ENCODE measurements at places on chromosomes 5 and 9.

- DNase-seq, result no peak
These were observed 181.8 kb downstream of the TSSK1B start for GRCh38 chr5:113253037-113253436.

GRCh38 chr5:151937851-151938250 is 13.2 kb upstream of the GLRA1 start:
- no peak for DNase-seq

- no peak for DNase-seq
These were observed 35.6 kb upstream of the NIM1K start for GRCh38 chr5:43156388-43156787.

- no peak for DNase-seq
These were observed 85.2 kb downstream of the CYFIP2 start for GRCh38 chr5:157350939-157351801.

DNA sequence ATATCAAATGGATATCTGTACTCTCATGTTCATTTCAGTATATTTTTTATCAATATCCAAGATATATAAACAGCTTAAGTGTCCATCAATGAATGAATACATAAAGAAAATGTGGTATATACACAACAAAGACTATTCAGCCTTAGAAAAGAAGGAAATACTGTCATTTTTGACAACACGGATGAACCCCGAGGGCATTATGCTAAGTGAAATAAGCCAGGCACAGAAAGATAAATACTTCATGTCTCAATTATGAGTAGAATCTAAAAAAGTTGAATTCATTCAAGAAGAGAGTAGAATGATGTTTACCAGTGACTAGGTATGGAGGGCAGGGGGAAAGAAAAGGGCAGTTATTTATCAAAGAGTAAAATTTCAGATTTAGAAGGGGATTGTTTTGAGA is 949.8 kb upstream of the TYRP1 start:
- no peak for DNase-seq

DNA sequence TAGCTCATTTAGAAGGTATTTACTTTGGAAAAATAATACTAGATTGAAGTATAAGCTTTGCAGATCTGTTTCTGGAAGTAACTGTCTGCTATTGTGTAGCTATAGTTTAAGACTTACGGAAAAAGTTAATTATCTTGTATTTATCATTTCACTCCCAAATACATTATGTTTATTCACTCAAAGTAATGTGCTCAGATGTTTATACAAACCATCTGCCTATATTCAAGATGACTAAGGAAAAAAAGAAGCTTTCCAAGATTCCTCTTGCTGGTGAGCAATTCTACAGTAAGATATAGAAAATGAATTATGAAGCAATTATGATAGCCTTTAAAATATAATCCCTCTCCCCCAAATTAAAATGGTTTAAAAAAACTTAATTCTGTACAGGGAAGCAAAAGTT is 137.9 kb downstream of the KIAA0825 start:
- no peak for DNase-seq

DNA sequence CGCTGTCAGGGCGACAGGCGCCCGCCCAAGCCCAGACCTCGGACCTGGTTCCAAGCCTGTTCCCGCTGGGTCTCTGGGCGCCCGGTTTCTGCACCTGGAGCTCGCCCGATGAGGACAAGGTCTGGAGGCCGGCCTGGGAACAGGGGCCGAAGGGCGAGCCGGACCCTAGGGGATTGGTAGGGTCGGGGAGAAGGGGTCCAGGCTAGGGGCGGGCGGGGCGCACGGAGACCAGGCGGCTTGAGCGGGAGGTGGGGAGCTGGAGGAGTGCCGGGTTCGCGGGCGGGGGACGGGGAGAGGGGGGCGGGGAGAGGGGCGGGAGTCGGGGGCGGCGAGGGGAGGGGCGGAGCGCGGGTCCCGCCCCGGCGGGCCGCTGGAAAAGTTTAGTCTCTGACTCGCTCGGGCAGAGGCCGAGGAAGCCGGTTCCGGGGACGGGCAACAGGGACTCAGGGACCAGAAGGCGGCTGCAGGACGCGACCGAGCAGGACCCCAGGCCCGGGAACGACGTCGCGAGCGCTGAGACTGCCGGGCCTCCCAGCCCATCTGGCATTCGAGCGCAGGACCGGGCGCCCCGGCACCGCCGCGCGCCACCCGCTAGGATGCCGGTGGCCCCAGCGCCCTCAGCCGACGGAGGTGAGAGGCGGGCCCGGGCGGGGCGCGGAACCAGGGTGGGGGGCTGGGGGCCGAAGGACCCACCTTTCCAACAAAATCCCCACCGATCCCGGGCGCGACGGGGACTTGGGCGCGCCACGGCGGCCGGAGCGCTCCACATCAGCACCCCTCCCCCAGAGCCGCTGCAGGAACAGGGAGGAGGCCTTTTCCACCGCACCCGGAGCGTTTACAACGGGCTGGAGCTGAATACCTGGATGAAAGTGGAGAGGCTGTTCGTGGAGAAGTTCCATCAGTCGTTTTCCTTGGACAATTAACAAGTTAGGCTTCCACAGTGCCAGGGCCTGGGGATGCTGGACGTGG is at the start of gene S1PR3:
TSS of gene S1PR3 (plus strand) at position 403 of the 969 bp plus-strand sequence. CDS start 9,733 bp downstream, outside the sequence.
- DNase-seq, result no peak

- no peak for DNase-seq
These were observed 226.5 kb downstream of the ROR2 start for GRCh38 chr9:91723420-91724067.

GRCh38 chr5:95759634-95760033 is 28.5 kb downstream of the RHOBTB3 start:
- DNase-seq, result no peak

- DNase-seq, result no peak
These were observed 189.5 kb downstream of the SLCO4C1 start for GRCh38 chr5:102106599-102106998.

DNA sequence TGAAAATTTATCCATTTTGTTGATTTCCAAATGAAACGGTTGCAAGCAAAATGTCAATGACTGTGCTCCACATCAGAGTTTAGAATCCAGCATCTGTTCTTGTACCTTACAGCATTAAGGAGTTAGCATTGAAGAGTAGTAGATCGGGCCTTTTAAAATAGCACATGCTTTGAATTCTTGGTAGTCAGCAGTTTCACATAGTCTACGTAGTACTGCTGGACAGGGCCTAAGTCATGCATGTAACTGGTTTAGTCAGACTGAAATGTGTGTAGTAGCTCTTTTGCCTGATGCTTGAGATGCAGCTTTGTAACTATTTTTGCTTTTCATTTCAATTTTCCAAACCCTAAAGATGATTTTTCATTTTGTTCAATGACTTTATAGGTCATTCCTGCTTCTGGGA is 19.8 kb downstream of the LECT2 start:
- no peak for DNase-seq

DNA sequence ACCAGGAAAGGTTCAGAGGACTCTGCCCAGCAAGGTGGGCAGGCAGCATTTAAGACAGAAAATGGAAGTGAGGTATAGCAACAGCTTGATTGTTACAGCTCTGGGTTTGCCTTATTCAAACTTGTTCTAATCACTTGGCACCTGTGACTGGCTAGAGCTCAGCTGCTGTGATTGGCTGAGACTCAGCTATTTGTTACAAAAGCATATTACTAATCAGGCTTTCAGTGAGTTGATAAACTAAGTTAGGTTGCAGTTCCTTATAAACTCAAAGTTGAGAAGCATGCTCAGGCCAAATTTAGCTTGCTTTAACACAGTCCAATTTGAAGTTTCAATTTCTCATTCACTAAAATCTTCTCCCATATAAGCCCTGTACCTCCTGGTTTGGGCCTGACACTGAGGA is 56.3 kb downstream of the GDA start:
- DNase-seq, result no peak

DNA sequence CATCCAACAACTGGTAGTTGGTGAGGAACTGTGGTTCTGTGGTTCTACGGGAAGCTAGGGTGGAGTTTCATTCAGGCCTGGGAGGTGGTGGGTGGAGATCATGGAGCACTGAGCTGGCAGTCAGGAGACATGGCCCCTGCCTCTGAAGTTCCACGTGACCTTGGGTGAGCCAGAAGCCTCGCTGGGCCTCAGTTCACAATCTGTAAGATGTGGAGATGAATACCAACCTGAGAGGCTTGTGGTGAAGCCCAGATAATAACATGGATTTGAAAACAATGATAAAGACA is 177.9 kb downstream of the MACROH2A1 start:
- DNase-seq, result no peak

DNA sequence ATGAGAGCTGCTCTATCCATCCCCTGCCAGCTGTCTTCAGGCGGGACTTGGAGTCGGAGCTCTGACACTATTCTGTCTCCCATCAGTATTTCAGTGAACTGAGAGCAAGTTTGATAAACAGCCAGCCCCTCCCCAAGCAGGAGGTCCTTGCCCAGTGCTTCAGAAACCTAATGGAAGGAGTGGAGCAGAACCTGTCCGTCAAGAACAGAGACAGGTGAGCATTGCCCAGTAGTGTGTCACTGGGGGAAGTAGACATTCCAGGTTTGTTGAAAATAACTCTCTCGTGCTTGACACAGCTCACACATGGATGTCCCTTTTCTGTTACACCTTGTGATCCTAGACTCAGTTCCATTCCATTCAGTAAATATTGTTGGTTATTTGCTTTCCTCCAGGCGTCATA is 13.2 kb upstream of the TLX3 start:
- DNase-seq, result no peak

DNA sequence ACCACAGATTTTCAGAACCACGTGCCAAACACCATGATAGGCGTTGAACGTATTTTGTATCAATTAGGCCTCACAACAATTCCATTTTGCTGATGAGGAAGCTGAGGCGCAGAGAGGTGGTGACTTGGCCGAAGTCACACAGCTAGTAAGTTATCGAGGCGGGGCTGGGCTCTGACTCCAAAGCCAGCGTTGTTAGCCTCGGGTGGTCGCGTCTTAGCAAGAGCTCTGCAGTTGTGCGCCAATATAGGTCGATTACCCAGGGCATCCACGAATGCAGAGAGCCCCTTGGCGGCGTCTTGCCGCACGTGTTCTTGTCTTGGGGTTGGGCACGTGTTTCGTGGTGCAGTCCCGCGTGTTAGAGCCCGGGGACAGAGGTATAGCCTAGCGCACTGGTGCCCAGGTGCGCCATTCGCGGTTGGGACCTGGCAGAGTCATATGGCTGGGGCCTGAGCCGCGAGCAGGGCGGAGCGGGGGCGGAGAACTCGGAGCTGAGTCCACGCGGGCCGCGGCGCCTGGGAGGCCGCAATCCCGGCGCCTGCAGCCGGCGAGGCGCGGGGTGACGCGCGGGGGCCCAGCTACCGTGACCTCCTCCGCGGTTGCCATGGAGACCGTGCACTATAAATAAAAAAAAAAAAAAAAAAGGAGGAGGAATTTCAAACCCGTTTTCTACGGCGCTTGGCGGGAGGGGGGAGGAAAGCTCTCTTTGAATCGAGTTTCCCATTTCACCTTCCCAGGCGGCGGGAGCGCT is 62.3 kb downstream of the CXXC5 start:
- peak; percentile 81 for DNase-seq

- no peak for DNase-seq
These were observed 4.2 kb downstream of the BARX1 start for GRCh38 chr9:93950619-93951601.

DNA sequence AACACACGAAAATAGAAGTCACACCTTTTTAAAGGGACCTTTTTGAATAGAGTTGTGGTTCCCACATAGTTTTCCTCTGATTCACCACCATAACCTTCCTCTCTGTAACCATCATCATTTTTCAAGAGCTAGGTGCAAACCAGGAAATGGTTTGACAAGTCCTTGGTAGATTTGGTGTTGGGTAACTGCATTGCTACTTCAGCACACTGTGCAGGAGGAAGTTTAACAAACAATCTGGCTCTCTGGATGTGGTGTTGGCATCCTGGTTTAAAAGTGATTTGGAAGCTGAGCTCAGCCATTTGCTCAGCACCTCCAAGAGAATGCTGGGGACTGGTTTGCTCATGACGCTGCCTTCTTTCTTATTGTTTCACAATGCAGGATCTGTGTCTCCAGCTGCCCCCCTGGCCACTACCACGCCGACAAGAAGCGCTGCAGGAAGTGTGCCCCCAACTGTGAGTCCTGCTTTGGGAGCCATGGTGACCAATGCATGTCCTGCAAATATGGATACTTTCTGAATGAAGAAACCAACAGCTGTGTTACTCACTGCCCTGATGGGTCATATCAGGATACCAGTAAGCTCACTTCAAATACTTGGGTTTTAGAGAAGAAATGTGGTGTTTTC is 213.1 kb downstream of the RFK start:
- no peak for DNase-seq

DNA sequence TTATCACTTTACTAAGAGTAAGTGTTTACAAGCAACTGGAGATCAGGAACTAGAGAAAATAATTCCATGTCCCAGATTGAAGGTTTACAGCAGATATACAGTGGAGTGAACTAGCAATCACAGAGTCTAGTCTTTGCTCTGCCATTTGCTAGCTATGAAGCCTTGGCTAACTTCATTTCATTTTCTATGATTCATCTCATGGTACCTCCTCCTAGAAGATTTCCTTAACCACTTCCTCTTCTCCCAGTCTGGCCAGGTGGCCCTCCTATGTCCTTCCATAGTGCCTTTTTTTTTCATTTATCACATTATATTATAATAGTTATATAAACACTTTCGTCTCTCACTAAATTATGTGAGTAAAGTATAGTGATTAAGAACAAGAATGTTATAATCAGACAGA is 52.1 kb downstream of the GRIA1 start:
- DNase-seq, result no peak

DNA sequence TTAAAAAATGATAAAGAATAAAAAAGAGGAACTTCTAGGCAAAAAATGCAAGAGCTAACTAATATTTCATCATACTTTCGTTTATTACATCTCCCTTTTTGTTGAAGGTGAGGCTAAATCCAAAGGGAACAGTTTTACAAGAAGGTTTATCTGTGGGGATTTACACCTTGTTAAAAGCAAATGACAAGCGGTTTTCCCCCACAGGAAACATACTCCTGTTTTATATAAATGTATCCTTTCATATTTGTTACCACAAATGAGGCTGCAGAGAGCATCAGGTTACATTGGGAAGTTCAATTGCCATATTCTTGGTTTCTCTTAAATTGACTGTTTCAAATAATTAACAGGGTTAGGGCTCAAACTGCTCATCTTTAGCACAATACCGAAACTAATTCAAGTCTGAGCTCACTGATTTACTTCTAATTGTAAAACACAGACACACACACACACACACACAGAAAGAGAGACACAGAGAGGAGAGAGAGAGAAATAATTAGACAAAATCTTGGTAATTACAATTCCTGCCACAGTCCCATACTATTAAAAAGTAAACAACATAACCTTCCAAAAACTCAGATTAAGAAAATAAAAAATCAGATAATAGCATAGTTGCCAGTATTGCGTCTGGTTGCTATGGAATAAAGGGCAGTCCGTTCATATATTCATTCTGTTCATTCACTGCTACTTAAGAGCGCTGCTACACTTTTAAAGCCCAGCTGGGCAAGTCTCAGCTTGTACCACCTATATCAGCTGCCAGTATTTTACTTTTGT is 17.1 kb downstream of the RFX3 start:
- peak; percentile 68 for DNase-seq

DNA sequence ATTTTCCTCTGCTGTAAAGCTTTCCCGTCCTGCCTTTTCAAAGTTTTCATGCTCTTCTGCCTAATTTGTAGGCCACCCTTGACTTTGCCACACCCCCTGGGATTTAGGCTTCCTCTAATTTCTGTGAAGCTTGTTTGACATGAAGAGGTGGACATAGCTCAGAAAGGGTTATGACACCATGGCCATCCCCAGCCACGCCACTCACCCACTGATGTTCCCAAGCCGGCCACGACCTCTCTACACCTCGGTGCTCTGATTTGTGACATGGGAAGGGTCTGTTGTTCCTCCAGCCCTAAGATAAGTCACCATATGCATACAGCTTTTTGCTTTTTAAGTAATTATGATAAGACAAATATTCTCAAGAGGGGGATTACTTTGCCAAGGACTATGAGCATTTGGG is 139.5 kb downstream of the BARX1 start:
- DNase-seq, result no peak

- no peak for DNase-seq
These were observed 352.5 kb upstream of the NUDT12 start for GRCh38 chr5:103915081-103915480.

GRCh38 chr5:180090769-180091546 is 19.4 kb upstream of the RNF130 start:
- DNase-seq, result peak; percentile 41

All from NAMALWA (cell line).